Posterior cingulate gyrus (tissue), 11 donors: ENCODE measurements at places on chromosomes 1 and 21.

DNA sequence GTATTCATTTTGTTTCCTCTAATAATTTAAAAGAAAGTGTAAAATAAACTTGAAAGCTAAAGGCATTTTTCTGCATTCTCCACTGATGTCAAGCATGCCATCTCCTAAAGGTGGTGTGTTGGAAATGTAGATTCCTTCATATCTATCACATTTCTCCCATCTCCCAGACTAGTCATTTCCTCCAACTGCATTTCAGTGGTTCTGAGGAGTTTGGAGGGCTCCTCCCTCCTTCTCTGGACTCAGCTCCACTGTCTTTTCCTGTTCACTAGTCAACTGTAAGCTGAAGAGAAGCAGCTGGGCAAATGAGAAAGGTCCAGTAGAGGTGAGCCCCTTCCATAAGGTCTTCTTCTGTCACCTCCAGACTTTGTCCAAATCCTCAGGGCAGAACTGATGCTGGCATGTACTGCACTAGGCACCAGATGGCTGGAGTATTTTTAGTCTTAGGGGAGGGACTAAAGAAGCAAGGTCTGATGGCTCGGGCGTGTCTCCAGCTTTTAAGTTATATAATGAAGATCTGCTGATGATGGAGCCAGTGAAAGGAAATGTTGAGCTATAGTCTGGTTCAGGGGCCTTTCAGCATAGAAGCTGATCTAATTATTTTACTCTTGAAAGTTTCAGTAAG lies 186.1 kb downstream of the NTNG1 start:
- DNase-seq: no peak

DNA sequence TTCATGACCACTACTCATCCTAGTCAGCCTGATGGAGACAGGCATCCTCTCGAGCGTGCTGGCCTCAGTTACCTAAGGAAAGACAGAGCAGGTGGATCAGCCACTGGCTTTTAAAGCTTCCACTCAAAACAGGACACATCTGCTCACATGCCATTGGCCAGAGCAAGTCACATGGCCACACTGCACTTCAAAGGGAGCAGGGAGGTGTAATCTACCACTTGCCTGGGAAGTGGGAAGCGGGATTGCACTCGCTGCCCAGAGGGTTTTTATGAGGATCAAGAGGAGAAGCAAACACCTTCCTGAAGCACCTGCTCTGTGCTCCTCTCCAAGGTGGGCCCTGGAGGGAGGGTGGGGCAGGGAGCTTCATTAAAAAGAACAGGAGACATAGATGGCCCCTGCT lies 108.0 kb downstream of the TAS1R2 start:
- no peak for DNase-seq

DNA sequence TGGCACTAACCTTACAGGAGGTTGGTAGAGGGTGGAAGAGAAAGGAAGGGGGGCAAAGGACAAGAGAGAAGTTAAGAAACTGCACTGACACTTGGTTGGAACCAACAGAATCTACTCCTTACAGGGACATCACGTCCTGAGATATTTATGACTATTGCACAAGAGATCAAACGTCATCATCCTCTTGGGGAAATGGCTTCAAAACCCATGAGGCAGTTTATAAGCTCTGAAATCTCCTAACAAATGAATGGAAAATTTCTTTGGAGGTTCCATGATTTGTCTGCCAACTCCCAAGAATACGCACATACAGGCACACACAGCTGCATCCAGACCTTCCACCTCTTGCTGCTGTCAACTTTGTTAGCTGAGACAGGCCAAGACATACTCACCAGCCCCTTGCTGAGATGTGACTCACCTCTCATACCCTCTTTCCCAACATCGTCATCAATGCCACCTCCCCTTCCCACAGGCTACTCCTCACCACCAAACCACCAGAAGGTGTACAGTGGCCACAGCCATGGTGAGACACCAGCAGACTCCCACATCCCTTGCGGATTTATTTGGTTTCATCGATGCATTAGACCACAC lies 135.5 kb downstream of the SETD4 start:
- DNase-seq: no peak

DNA sequence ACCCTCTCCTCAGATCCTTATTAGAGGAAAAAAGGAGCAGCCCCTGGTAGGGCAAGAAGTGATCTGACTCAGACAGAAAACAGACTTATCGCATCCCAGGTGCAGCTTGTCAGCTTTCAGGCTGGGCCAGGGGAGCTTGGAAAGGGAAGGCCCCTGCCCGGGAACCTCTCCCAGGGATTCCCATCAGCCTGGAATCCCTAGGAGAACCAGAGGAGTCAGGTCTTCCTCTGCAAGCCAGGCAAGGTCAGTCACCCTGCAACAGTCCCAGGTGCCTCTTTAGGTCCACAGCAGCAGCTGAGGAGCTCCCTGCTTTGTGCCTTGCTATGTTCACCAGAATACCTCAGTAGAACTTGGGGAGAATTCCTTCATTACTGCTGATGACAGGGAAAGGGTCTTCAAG lies 2.9 kb upstream of the PRAMEF12 start:
- no peak for DNase-seq

DNA sequence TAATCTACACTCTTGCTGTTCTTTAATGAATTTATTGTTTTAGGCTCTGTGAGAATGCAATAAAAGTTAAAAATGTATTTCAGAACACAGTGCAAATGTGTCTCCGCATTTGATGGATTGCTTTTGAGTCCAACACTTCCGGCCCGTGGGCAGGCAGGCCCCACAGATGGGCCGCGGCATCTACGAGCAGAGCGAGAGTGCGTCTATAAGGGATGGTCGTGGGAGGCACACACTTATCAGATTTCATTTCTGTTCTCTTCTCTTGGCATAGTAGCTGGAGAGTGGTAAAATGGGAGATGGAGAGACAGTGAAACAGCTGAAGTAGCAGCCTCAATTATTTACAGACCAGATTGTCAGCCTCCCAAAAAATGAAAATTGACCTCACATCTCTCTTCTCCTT lies 134.2 kb downstream of the NAV1 start:
- no peak for DNase-seq

DNA sequence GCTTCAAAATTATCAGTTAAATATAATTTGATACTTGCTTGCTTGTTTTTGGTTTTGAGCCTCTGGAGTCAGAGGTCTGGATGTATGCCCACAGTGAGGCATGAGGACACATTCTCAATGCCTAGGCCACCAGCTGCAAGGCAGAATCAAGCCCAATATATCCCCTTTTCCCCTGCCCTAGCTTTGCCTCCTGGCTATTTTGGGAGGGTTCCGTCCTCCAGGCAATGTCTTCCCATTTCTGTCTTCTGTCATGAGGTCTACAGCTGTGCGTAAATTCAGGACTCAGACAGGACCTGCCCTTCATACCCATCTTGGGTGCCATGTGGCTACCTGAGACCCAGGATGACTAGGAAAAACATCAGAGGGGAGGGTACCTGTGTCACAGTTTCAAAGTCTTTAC lies 19.2 kb downstream of the NRDC start:
- no peak for DNase-seq

DNA sequence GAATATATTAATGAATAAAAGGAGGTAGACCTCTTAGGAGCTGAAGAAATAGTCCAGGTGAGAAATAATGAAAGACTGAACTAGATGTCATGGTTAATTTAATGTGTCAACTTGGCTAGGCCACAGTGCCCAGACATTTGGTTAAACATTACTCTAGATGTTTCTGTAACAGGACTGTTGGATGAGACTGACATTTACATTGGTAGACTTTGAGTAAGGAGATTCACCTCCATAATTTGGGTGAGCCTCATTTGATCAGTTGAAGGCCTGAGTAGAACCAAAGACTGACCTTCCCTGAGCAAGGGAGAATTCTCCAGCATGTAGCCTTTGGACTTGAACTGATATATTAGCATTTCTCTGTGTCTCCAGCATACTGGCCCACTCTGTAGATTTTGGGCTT lies 49.2 kb upstream of the TACSTD2 start:
- DNase-seq: no peak

DNA sequence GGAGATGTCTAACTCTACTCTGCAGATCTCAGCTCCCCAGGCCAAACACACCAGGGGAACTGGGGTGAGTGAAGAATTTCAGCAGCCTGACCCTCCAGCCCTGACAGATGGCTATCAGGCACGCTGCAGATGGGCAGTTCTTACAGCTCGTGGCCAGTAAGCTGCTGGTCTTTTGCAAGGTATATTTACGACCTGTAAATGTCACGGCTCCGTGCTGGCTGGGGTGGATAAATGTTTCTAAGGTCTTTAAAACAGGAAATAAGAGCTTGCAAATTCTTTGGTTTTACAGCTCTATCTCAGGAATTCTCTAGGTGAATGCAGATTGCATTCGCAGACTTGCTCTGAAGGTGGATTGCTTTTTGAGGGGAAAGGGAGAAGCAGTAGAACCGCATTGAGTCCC lies 10.1 kb downstream of the DOP1B start:
- no peak for DNase-seq

- DNase-seq: no peak
Observed at GRCh38 chr1:82160036-82160435, 359.3 kb downstream of the ADGRL2 start.

- no peak for DNase-seq
Observed at GRCh38 chr1:57748719-57749118, 324.9 kb upstream of the DAB1 start.

DNA sequence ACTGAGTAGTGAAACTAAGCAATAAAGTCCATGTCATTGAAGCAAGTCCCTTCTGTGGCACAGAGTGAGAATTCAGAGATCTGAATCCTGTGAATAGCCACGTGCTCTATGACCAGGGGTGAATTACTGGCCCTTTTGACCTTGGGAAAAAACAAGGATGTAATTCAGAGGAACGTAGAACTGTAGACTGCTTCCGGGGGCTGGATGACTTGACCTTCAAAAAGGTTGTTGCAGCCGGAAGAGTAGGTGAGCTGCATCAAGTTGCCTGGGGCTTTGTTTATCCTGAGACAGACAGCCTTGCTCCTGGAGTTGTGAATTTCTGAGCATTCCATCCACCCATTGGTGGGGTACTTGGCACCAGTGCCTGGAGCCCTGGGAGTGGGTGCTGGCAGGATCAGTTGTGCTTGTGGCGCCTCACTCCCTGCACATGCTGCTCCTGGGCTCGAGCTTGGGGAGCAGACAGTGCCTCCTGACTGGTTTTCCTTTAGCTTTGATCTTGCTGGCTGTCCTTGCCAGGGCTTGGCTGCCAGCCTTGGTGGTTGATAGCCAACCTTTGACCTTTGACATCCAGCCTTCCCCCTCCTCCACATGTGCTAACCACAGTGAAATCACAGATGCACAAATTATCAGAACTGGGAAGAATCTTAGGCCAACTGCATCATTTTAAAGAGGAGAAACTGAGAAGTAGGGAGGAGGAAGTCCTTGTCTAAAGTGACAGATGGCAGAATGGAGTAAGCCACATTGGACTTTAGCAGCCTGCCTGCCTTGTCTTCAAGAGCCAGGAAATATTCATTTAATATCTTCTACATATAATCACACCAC lies 16.2 kb upstream of the MYOG start:
- DNase-seq: no peak

GRCh38 chr1:66438501-66438900 lies 95.5 kb upstream of the SGIP1 start:
- DNase-seq: no peak

DNA sequence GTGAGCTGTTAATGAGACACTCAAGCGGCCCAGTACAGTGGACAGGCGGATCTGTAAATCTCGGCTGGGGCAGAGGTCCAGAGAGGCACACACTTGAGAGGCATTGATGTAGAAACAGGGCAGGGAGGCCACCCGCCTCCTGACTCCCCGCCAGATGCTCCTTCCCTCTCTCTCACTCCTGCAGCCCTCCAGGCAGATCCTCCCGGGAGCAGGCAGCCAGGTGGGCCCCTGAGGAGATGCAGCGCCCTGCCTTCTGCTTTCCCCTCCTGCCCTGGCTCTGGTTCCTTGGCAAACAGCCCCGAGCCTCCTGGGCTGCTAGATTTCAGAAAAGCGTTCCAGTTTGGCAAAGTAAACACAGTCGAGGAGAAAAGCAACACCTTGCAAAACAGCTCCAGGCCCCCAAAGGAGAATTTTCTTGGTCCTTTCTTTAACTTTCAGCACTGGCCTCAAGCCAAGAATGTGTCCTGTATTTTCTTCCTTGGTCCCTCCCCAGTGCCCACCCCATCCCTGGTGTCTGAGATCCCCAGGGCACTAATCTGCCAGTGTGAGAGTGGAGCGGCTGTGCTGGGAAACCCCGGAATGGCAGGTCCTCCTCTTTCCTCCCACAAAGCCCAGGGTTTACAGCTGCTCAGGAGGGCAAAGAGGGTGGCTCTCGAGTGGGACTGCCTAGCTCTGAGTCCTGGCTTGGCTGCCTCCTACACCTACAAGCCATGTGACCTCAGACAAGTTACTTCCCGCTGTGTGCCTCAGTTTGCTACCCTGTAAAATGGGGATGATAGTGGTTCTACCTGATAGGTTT lies 29.4 kb upstream of the IFNLR1 start:
- DNase-seq: no peak

DNA sequence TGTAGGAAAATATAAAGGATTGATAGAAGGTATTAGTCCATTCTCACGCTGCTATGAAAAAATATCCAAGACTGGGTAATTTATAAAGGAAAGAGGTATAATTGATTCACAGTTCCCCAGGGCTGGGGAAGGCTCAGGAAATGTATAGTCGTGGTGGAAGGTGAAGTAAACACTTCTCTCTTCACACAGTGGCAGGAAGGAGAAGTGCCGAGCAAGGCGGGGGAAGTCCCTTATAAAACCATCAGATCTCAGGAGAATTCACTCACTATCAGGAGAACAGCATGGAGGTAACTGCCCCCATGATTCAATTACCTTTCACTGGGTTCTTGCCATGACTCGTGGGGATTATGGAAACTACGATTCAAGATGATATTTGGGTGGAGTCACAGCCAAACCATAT lies 1806.0 kb downstream of the MRPL39 start:
- no peak for DNase-seq

GRCh38 chr1:84427250-84428188 lies 29.2 kb downstream of the DNASE2B start:
- no peak for DNase-seq

DNA sequence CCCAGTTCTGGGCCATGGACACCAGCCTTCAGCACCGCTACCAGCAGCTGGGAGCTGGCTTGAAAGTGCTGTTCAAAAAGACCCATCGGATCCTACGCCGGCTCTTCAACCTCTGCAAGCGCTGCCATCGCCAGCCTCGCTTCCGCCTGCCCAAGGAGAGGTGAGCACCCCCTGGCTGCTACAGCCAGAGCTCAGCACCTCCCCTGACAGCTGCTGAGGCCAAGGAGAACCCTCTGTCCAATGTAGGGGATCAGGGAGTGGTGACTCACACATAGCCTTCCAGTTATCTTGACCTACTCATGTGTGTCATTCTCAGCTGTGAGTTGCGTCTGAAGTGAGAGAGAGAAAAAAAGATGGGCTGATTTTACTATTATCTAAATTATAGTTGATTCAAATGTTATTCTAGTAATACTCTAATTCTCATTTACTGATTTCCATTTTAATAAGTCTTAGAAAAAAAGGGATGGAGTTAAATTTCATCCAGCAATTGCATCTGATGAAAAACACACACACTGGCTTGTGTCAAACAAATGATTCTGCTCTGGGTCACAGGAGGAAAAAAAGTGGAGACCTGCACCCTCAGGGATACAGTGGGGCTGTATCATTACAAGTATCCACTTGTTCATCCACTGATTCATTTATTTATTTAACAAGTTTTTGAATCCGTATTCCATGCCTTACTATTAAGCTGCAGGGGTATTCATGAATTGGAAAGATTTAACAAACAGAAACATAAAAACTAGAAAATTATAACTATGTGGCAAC lies 108.0 kb downstream of the BRINP2 start:
- no peak for DNase-seq
